ENCODE measurements at places on chromosomes 3 and 15.

- no peak for DNase-seq
These were observed 341.4 kb downstream of the OTOL1 start for GRCh38 chr3:161838021-161838420.

DNA sequence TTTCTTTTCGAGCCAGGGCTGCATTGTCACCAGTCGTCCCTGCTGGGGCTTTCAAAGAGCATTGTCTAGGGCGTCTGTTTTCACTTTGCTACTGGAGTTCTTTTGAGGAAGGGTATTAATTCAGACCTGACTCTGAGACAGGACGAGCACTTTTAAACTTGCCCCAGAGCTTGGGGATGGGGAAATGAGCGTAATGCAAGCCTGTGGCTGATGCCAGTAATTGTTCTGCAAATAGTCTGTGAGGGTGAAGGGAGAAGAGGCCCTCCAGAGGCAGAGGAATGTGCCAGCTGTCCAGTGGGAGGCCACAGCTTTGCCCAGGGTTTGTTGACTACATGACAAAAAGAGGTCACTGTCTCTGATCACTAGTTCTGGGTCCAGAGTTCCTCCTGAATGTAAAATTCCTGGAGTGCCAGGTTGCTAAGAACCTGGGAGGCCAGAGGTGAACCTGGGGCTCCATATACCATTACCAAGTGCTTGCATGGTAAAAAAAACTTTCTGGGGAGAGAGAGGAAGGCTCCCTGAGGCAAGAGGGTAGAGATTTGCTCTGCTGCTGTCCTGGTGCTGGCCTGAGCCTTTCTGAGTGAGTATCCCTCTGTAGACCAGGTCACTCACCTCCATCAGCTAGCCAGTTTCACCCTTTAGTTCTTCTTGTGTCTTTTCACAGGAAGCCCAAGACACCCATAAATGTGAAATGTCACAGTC lies 14.8 kb downstream of the EEFSEC start:
- DNase-seq, result no peak

DNA sequence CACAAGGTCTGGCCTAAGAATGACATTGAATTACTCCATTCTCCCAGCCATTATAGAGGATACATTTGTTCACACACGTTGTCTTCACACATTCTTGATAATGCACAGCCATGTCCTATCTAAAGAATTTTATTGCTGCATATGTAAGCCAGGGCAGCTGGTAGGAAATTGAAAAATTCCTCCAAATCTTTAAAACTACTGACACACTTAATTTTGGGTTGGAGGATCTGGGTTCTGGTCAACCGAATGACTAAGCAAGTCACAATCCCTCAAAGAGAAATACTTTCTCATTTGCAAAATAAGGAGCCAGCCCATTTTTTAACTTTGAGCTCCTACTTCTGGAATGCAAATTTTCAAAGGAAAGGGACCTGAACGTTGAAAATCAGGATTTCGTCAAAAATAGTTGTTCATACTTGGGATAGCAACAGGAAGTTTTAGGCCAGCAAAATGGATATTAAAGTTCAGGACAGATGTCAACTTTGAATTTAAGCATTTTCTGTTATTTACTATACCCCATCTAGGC lies 638.3 kb downstream of the NTRK3 start:
- DNase-seq, result no peak

DNA sequence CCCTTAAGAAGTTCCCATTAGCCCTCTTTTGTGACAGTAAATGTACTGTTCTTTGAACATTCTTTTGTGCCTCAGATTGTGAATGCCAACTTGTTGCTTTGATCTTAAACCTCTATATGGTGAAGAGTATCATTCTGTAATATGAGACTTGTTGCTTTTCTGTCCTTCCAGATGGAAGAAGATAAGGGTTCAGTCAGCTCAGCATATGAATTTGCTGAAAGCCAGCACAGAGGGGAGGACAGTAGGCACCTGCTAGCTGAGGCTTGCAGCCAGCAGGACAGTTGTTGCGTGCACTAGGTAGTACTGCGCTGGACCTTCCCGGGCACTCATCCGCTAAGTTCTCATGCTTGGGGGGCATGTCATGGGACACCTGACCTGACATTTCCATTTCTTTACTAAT lies 74.7 kb downstream of the DCUN1D1 start:
- no peak for DNase-seq

DNA sequence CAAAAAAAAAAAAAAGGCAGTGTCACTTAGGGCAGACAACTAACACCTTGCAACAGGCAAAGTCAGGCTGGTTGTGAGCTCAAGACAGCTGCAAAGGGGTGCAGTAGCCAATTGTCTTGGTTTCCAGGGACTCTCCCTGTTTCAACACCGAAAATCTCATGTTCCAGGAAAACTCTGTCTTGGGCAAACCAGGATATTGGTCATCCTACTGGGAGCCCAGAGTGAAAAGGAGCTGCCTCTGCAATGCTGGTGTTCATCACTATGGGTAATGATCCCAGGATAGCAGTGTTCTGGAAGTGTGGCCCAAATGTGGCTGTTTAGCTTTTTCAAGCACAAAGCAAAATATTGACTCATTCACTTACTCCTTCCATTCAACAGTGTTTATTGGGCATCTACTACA lies 82.6 kb downstream of the ARHGAP31 start:
- DNase-seq, result no peak

- DNase-seq, result no peak
These were observed 60.6 kb upstream of the RPL35A start for GRCh38 chr3:197889204-197889930.

DNA sequence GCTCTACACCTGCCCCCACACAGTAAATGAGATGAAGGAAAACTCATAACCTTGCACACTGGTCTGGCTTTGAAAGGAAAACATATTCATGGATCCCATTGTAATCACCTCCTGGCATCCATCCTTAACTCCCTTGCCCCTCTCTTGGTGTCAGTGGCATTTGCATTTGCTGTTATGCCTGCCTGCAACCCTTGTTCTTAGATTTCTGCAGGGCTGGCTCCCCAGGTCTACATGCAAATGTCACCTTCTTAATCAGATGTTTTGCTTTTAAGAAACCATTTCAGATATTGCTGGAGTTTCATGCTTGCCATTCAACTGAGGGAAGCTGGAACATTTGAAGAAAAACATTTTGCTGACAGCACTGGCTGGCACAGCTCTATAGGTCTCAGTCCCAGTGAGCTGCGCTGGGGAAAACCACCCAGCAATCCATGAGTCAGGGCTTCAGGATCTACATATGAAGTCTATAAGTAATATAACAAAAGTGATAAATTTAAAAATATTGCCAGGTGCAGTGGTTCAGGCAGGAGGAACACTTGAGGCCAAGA lies 19.1 kb downstream of the LRRC2 start:
- DNase-seq, result no peak

GRCh38 chr3:178765472-178765871 lies 229.2 kb downstream of the KCNMB2 start:
- DNase-seq, result no peak

GRCh38 chr15:28918141-28918983 lies 32.6 kb downstream of the APBA2 start:
- DNase-seq, result no peak

- no peak for DNase-seq
These were observed 102.9 kb downstream of the ARNT2 start for GRCh38 chr15:80507131-80507530.

DNA sequence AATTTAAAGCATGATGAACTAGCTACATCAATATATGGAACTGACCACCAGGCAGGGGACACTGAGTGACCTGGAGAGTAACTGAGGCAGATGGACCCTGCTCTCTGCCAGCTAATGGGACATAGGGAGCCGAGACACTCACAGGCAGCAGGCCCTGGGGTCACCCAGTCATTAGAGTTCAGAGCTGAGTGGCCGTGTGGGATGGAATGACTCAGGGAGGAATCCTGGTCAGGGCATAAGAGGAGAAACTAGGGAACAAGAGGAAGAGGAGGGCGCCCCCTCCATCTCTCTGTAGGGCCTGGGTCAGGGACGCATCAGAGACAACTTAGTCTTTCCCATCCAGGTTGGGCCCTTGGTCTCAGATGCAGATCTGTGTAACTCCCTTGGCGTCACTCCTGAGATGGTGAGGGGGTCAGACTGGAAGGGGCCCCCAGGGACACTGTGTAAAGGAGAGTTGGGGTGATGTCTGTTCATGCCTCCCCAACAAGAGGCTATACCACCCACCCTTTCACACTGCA lies 39.8 kb downstream of the CCDC12 start:
- DNase-seq, result no peak

DNA sequence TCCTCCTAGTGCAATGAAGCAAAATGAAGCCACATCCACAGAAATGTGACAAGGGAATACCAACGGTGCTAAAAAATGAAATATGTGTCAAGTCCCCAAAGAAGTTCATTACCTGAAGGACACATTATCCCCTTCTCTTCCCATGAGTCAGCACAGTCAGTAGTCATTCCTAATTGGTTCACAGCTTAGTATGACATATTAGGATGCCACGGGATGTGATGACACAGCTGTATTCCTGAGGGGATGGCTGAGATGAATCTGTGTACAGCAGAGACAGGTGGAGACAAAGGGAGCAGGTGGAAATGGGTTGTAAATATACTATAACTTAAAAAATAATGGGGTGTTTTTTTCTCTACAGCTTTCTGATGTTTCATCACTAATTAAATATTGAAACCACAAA lies 273.4 kb downstream of the ARRDC4 start:
- no peak for DNase-seq

GRCh38 chr15:37359101-37359892 lies 258.9 kb upstream of the MEIS2 start:
- DNase-seq, result no peak

GRCh38 chr3:106184540-106185457 lies 316.0 kb upstream of the CBLB start:
- DNase-seq, result no peak

DNA sequence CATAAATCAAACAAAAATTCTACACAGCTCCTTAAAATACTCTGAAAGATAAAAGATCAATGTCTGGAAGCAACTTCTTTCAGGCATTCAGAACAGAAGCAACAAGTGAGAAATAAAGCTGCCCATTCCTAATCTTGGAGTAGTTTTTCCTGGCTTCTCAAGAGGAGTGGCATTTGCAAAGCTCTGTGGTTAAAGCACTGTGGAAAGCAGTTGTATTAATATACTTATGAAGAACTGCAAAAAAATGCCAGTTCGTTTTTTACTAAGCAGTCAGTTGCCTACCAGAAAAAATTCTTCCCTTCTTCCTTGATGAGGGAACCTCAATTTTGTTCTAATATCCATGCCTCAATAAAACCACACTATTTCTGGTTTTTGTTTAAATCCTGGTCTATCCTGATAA lies 197.8 kb downstream of the TNIK start:
- no peak for DNase-seq

GRCh38 chr15:70704731-70705130 lies 58.6 kb downstream of the UACA start:
- DNase-seq, result no peak

GRCh38 chr15:63045465-63045840 lies 2.9 kb downstream of the TPM1 start:
- DNase-seq, result no peak

DNA sequence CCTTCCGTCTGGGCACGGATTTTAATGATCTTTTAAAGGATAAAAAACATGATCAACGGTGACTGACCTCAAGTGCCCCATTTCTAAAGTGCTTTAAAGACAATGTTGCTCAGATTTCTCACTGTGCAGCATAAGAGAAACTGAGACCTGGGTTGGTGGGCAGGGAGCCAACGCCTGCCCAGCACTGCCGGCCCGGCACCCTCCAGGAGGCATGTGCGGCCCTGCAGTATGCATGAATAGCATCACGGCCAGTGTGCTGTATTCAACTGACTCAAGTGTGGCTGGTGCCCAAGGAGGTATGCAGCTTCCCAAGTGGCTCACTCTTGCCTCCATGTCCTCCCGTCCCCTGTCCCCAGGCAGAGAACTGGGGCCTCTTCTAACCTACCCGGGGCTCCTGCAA lies 30.3 kb downstream of the SEC61A1 start:
- no peak for DNase-seq

DNA sequence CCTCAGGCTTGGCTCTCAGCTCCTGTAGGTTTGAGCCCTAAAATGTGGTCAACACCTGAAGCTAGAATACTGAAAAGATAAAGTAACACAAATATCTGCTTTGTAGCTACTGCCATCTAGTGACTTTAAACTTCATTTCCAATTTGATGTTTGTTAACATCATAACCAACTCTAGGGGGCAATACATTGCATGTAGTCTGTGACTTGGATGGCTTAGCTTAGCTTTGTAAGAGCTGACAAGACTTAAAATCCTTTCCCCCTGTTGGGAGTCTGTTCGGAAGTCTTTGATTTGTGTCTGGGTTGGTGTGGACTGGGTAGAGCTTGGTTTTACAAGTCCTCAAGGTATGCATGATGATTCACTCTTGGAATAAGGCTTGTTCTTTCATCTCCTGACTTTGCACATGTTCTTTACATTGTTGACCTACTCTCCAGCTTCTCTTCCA lies 51.7 kb downstream of the SCN11A start:
- DNase-seq, result no peak

GRCh38 chr3:130462089-130462488 lies 54.9 kb upstream of the COL6A6 start:
- DNase-seq, result no peak

DNA sequence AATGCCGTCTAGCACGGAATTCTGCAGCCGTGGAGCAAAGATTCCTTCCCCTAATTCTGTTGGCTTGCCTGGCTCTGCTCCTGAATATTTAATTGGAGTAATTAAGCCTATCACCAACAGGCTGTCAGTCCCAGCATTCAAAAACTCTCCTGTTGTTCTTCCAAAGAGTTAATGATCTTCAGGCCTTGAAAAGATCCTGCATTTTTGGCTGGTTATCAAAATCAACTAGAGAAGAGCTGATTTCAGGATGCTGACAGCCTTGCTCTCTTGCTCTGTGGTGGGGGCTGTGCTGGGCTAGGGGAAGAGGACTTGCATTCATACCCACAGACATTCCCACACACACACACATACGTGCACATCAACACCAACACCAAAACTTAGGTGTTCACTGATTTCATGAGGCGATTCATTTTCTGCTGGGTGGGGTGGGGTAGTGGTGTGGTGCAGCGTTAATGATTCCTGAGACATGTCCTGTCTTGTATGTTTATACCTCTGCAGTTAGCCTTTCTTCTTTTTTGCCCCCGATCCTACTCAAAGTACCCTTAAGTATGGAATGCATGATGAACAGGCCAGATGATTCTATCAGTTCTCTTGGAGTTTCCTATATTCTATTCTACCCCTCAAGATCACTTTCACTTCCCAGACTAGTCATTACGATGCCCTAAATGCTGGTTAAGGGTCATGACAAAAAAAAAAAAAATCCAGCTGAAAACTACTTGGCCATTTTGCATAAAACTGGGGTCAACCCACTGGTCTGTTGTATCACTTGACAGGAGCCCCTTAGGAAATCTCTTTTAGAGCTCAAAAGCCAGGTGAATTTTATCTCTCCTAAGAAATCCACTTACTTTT lies 42.3 kb downstream of the CPN2 start:
- DNase-seq, result no peak

- no peak for DNase-seq
These were observed 65.4 kb downstream of the IQCH start for GRCh38 chr15:67319961-67320360.

- no peak for DNase-seq
These were observed 58.8 kb upstream of the SLC7A14 start for GRCh38 chr3:170644711-170645110.

DNA sequence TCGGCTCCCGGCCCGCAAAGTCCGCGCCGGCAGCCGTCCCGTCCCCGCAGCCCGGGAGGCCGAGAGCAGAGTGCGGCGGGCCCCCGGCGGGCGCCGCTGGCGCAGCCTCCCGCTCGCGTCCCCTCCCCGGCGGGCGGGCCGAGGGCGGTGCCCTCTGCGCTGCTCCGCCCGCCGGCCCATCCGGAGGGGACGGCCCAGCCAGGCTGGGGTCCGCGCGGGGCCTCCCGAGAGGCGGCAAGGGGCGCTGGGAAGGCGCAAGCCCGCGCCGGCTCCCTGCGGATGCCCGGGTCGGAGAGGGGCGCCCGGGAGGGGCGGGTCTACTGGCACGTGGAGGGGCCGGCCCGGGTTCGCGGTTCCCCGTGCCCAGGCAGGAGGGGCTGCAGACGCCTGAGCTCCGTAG lies at the start of the genes CLCN2 and POLR2H:
CLCN2 (minus strand) TSS at position 74 of the 400 bp plus-strand sequence. CDS start 126 bp downstream, outside the sequence.
POLR2H (plus strand) TSS at position 179 of the 400 bp plus-strand sequence. CDS start 1,783 bp downstream, outside the sequence.
- no peak for DNase-seq
